Tongue (tissue), 3 donors: ENCODE measurements at places on chromosomes 6 and 20. TPM values are rescaled to one million over a fixed set of nuclear protein-coding genes. Genes with fewer than 3 reads are reported as not detected.

Gene IL17F
- not detected for total RNA-seq

DNA sequence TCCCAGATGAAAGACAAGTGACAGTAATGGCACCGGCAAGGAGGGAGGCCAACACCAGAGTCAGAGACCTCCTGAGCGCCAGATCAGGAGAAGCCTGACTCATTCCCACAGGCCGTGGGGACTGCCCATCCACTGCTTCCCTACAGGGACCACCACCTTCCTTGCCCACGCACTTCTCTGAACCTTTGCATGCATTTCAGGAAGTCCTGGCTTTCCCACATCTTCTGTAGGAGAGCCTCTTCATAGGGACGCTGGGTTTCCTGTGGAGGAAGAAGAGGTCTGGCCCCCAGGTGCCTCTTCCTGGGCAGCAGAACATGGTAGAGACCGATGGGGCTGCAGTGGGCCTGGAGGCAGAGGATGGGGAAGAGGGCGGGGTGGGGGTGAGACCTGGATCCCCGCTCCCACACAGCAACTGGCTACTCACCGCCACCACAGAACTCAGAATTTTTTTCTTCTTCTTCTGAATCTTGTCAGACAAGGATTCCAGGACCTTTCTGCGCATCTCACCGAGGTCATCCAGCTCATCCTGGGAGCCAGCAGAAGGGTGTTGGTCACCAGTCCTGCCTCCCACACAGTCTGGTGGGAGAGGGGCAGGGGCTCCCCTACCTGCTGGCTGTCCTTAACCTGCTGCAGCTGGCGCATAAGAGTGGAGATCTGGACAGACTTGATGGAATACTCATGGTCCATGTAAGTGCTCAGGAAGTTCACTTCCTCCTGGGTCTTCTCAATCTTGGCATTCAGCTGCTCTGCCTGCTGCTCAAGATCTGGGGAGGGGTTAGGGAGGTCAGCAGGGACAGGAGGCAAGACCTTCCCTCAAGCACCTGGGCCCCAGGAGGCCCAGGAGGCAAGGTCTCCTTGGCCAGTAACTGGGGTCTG is 13.7 kb downstream of the C20orf96 start:
- no peak for DNase-seq

Gene SLA2
- total RNA-seq, result 0.21 TPM

DNA sequence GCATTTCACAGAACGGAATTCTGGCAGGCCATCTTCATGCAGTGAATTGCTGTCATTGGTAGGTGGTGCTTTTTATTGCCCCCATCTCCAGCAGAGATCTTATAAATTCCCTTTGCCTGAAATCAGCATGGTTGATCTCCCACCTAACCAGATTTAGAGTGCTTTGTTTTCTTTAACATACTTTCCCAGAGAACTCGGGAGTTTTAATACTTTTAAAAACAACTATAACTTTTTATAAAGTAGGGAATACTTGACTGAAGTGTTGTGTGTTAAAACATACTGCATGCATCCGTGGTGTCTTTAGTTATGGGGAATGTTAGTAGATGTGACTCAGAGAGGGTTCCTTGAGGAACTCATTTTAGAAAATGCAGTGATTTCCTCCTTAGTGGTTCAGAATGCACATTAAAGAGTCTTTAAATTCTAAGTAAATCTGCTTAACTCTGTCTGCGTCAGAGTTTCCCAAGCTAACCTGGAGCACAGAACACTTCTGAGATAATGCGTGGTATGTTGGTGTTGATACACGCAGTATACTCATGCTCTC is 54.9 kb downstream of the AKAP12 start:
- DNase-seq, result no peak

DNA sequence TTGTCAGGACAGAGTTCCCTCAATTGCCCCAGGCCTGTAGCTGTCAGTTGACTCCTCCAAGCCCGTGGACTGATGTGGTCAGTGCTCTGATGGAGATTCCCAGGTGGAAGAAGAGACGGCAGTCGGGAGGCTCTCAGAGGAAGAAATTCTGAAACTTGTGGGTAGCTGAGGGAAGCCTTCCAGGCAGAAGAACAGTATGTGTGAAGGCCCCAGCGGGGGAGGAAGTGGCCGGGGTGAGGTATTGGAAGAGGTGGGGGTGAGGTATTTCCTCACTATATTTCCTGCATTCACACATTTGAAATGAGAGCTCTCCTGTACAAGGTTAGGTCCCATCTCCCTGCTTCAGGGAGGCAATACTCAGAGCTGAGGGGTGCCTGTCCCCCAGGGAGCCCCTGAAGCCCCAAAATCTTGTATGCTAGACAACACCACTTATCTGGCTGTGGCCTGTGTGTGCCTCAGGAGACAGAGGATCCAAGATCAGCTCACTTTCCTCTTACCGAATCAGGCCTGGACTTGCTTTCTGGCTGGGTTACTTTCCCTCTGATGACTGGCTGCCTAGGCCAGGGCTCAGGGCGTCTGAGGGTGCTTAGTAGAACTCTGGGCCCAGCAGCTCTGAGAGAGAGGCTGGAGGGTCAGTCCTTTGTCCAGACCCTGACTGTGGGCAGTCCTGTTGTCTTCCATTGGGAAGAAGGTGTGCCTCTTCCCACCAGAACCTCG is 49.3 kb upstream of the MYL9 start:
- no peak for DNase-seq

Gene HFE
- 4.9 TPM for total RNA-seq

- DNase-seq, result no peak
Observed at GRCh38 chr20:43576108-43576507, 14.6 kb upstream of the IFT52 start.
